Activated B cell treated with CpG ODN at 0.5 μM for 24 hours (primary cell): ENCODE measurements at places on chromosomes 4 and X.

DNA sequence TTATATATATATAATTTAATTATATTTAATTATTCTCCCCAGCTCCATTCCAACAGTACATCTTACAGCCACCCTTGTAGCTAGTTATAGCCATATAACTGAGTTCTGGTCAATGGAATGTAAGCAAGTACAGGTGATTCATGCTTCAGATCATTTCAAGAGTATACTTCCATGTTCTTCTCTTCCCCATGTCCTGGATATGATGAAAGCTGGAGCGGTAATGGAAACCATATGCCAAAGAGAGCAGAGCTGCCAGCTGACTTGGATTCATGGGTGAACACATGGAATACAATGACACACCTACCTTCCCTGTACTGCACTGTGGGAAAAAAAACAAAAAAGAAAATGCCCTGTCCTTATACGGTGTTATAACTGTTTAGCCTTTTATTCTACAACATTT lies 17.5 kb upstream of the CORIN start:
- no peak for DNase-seq

- no peak for DNase-seq
These were observed 8.0 kb upstream of the DGAT2L6 start for GRCh38 chrX:70169281-70169680.

GRCh38 chr4:184815046-184815877 lies 10.5 kb downstream of the ACSL1 start:
- peak; percentile 33 for DNase-seq

DNA sequence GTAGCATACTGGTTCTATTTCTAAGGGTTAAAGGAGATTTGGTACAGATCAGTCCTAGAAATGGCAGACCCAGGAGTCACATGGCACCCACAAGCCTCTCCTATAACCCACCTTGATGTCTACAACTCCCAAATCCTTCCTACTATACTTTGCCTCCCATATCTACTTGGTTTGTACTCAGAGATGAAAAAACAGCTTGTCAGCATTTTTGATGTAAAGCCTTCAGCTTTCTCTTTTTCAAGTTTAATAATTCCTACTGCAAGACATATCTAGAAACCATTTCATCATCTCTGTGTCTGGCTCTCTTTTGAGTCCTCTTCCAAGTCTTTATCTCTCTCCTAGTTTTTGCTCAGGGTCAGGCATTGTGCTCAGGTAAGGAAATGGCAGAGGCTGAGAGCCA lies 82.9 kb downstream of the NYX start:
- DNase-seq: no peak

DNA sequence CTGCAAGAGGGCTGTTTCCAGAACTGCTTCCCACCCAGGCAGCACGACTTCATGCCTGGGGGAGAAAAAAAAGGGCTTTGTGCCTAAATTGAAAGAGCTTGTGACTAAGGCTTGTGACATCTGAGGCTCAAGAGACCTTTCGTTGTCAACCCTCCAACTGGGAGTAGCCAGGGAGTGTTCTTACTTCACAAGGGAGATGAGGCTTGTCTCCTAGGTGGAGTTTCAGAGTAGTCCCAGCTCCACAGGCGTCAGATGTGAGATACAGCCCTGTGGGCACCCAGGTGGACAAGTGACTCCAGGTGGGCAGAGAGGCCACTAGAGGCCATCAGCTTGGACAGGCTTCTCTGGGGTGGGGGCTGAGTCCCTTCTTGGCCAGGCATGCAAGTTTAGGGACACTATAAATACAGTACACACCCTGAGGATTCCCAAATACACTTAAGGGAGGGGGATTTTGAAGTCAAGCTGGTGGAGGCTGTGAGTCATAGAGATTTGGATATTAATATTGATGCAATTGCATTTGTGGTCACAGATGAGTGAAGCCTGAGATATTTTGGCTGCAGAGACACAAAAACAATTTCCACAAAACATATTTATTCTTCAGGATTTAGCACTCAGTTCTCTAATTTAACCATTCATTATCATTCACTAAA lies 40.1 kb upstream of the SETD7 start:
- DNase-seq: no peak

GRCh38 chrX:56125946-56126345 lies 106.2 kb upstream of the KLF8 start:
- DNase-seq: no peak

DNA sequence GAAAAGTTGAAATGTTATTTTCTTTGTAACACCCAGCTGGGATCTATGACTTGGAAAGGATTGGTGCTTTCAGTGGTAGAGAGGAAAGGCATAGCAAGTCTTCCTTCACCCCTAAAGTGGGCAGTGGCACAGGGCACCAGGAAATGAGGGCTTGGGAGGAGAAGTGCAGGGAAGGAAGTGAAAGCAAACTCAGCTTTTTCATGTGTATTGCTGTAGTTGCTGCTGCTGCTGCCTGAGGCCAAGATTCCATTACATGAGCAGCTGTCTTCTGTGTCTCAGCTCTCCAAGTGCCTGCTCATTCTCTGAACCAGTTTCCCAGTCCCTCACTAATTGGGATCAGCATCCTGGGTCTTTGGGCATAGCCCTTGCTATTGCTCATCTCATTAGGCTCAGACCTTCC lies 2.6 kb downstream of the HCCS start:
- no peak for DNase-seq

DNA sequence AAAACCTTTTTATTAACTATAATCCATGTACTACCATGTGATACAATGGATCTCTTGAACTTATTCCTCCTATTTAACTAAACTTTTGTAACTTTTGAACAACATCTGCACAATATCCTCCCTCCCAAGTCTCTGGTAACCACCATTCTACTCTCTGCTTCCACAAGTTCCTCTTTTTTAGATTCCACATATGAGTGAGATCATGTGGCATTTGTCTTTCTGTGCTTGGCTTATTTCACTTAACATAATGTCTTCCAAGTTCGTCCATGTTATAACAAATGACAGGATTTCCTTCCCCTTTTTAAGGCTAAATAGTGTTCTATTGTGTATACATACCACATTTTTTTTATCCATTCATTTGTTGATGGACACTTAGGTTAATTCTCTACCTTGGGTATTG lies 28.1 kb downstream of the DCAF8L1 start:
- DNase-seq: no peak

GRCh38 chrX:11137543-11138139 lies 26.5 kb downstream of the HCCS start:
- DNase-seq: no peak

- no peak for DNase-seq
These were observed 5.6 kb upstream of the DLG3 start for GRCh38 chrX:70439016-70439415.

- DNase-seq: no peak
These were observed 153.0 kb downstream of the ADAM29 start for GRCh38 chr4:175071123-175071522.

- no peak for DNase-seq
These were observed 23.0 kb downstream of the GPR174 start for GRCh38 chrX:79167462-79167861.

GRCh38 chrX:136780241-136780640 lies 491 bp downstream of the ARHGEF6 start:
- no peak for DNase-seq

DNA sequence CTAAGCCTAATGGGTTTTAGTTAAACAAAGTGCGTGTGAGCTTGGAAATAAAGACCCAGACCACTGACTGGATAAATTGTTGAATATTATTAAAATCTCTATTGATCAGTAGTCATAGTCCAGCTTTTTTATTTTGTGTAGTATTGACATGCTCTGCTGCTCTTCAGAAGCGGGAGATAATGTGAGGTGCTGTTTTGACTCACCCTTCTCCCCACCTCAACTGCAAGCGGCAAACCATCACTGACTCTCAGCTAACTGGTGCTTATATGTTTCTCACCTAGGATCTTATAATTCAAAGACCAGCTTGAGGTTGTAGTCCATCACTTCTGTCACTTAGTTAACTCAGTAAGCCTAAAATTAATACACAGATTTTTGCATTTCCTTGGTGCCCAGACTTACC lies 72.2 kb downstream of the COMMD8 start:
- no peak for DNase-seq

- no peak for DNase-seq
These were observed 121.2 kb upstream of the TLL1 start for GRCh38 chr4:165751882-165752281.

GRCh38 chrX:148588649-148589310 lies 88.4 kb downstream of the AFF2 start:
- no peak for DNase-seq

DNA sequence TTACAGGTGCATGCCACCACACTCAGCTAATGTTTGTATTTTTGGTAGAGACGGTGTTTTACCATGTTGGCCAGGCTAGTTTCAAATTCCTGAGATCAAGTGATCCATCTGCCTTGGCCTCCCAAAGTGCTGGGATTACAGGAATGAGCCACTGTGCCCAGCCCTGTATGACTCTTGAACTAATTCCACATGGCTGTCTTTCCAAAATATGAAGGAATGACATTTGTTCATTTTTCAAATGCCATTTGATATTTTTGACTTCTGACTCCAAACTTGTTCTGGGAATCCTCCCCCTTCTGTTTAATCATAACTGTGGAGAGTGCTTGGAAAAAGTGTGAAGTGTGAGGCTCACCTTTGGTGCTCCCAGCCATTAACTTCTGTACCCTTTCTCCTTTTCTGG lies 119.2 kb downstream of the NHS start:
- no peak for DNase-seq

DNA sequence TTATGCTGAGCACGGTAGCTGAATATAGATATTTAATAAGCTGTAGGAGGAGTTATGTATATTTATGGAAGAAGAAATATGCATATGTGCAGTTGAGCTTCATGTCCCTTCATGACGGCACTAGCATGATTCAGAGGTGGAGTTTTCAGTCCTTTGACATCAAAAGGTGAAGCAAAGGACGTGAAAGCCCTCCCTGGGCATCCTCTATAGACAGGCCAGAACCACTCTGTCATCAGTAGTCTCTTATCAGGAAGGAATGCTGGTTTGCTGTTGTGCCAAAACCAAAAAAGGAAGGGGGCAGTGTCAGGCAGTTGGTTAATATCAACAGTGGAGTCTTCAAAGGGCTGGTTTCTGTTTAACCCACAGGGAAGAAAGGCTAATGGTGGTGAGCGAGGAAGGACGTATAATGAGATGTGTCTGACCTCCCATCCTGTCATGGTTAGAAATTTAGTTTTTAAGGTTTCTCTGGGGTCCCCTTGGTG lies 23.5 kb upstream of the IL2 start:
- DNase-seq: no peak

- no peak for DNase-seq
These were observed 116.2 kb downstream of the TMA16 start for GRCh38 chr4:163610648-163611047.

DNA sequence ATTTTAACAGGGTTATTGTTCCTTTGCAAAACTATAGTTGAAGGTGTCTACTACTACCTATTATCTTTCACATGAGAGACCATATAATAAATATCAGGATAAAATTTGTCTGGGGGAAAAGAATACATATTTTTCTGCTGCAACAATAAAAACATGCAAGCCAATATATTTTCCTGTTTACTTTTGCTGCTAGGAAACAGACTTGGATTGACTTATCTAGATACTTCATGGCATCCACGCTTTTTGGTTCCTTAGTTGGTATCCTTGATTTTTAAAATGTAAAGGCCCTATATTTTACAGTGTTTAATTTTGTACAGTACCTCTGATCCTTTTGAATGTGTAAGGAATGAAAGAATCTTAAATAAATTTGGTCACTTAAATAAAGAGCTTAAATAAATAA lies 150.6 kb downstream of the GPC3 start:
- DNase-seq: no peak

- DNase-seq: peak; percentile 26
These were observed at the start of gene SMIM10 for GRCh38 chrX:134990801-134991481. SMIM10 (plus strand) TSS chrX:134990991; CDS start chrX:134991096, 105 bp downstream.

DNA sequence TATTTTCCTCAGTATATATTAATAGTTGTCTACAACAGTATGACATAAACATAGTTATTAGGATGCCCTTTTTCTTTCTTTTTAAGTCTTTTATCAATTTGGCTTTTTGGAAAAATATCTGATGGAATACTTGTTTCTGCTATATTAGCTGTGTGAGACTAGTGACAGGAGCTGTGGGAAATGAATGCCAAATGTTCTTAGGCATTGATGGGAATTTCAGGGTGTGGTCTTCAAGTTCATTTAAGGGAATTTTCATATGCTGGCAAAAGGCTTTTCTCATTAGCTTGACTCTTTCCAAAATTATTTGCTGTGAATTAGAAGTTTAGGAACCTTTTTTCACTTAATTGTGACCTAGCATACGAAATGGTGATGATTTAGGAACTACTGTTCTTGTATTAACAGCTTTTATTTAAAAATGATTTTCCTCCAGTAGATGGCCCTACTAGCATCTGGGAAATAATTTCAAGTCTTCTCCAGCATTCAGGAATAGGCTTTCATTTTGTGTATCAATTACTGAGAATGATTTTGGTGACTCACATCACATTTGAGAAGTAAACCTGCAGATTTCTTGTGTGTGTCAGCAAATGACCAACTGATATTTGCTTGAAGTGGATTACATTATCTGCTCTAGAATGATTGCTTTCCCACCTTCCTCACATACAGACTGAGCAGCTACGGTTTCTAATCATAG lies 70.9 kb downstream of the HTT start:
- no peak for DNase-seq

DNA sequence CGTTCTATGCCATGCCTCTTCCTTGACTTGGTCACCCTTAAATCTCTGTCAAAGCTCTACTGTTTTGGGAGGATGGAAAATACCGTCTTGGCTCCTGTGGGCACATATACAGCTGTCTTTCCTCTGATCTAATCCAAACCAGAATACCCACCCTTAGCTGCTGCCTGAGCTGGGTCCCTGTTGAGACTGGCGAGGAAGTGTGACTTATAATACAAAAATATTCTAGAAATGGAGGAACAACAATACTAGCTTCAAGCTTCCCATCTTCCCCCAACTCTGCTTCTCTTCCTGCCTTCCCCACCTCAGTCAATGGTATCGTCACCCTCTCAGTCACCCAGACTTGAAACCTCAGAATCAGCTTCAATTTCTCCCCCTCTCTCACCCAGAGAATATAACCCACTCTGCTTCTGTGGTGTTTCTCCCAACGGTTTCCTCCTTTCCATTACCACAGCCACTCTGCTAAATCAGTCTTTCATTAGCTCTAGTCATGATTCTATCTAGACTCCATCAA lies 599 bp upstream of the IL2RG start:
- no peak for DNase-seq

DNA sequence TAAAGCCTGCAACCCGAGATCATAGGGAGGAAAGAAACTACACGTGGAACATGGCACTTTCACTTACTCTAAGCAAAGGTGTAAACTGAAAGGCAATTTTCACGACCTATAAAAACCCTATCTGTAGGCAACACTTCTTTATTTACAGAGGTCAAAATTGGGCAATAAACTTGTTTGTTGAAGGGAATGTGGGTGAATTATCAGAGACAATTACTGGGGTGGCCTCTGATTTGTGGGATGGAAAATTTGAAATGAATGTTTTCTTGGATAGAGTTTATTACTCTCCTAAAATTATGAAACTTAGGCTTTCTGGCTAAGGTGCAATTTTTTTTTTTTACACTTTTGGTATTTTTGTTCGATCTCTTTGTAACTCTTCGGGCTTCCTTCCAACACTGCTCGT lies 734.1 kb upstream of the TENM3 start:
- DNase-seq: no peak
